ENCODE measurements at places on chromosomes 11 and 22.

- DNase-seq = no peak
These were observed 60.6 kb upstream of the AMPD3 start for GRCh38 chr11:10394229-10395101.

DNA sequence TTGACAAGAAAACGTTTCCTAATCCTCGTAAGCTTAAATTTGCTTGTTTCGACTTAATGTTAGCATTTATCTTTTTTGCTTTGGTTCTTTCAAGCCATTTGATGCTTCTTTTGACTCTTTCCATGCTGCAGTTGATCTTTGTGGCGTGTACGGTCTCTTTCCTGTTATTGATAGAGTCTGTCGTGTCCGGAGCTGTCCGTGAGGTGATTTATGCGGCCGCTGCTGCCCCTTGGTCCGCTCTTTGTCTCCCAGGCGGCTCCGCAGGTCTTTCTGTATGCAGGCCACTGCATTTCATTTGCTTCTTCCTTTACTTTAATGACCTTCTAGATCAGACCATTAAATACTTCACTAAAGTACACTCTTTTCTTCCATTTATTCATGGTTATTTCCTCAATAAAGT, 50.3 kb downstream of the TBC1D22A start:
- no peak for DNase-seq

DNA sequence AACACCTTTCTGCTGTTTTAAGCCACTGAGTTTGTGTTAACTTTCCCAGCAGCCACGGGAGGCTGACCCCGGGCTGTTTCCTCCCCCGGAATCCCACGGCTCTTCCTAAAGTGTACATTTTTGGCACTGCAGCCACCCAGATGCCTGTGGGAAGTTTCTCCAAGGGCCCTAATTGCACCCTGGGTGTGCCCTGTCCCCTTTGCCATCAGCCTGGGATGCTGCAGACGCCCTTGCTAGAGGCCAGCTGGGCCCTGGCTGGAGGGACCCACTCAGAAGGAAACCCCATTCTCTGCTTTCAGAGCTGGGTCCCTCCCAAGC, 883.3 kb downstream of the BRD1 start:
- no peak for DNase-seq

DNA sequence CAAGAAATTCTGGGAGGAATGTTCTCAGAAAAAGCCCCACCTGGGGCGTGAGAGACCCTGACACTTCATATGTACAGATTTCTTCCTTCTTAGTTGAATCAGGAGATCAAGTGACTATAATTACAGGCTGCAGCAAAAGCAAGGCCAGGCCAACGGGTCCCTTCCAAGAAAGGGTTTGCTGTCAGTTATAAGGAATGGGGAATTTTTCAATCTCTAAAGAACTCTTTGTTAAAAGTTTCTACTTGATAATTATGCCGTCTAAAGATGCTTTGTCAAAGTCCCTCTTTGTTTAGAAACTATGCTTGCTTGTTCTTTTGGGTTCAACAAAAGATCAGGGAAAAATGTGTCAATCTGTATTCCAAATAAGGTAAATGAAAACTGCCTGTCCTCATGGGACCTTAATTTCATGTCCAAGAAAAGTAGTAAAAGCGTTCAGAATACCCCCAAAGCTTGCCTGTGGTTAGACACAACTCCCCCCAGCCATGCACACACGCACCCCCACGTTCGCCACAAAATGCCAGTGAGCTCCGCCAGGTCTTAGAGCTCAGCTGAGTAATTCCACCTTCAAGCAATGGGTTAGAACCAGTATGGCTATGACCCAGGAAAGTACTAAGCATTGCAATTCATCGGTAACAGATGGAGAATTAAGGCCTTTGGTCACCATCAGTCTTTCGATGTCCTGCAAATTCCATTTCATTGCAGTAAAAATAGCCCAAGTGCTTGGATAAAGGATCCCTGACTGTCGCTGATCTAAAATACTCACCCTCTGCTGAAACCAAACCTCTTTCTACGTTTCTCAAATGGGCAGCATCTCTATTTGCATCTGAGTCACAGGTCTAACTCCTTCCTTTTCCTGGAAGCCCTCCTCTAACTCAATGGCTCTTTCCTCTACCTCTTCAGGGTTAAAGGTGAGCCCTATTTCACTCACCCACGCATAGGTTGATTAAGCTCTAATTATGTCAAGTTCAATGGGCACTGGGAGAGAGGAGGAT, 419.2 kb upstream of the SYN3 start:
- no peak for DNase-seq

DNA sequence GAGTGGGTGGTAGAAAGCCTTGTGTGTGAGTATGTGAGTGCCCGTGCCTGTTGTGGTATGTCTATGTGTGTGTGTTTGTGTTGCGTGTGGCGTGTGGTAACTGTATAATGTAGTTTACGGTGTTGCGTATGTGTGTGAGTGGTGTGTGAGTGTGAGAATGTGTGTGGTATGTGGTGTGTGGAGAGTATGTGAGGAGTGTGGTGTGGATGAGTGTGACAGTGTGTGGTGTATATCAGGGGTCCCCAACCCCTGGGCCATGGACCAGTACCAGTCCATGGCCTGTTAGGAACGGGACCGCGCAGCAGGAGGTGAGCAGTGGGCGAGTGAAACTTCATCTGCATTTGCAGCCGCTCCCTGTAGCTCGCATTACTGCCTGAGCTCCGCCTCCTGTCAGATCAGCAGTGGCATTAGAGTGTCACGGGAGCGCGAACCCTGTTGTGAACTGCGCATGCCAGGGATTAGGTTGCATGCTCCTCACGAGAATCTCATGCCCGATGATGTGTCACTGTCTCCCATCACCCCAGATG, 5.7 kb downstream of the UPK3A start:
- no peak for DNase-seq

DNA sequence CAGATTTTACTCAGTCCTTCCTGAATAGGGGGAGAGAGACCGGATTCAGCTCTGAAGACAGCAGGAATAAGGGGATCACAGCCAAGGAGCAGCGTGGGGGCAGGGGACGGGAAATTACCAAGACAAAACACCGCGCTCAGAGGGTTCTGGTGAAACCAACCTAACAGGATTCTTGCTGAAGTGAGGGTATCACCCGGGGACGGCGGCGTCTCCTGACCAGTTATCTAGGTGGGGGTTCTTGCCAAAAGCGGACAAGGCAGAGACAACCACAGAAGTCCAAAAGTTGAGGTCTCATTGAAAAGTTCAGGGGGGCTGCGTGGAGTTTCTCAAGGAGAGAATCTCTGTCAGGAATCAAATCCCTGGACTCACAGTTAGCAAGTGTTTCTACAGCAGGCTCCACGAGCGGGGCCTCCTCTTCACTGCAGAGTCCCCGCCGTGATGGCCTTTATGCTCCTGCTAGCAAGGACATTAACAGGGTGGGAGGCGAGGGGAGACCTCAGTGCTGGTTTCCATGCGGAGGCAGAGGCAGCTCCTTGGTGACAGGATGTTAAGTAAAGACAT, 291.0 kb downstream of the BRD1 start:
- DNase-seq = no peak

- no peak for DNase-seq
These were observed 102.4 kb downstream of the PRMT3 start for GRCh38 chr11:20489948-20490347.

GRCh38 chr11:32947978-32948377, 55.4 kb downstream of the QSER1 start:
- DNase-seq = no peak

DNA sequence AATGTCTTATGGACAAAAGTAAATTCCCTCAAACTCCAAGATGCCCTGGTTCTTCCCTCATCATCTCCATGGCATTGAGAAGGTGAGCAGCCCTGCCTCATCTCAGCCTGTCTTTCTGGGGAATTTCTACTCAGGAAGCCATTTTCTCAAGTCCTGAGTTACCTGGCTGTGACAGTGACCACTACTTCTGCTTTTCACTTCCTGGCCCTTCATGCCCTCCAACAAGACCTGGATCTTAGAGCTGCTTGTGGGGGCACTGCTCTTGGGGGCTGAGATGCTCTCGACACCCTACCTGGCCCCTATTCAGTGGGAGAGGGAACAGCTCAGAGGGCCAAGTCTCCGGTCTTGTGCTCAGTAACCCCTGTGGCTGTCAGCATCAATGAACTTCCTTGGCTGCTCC, 5.5 kb upstream of the IGSF22 start:
- no peak for DNase-seq

GRCh38 chr11:12592283-12592682, 81.9 kb upstream of the TEAD1 start:
- no peak for DNase-seq

GRCh38 chr11:76738618-76739240, 44.4 kb upstream of the TSKU start:
- DNase-seq = no peak

DNA sequence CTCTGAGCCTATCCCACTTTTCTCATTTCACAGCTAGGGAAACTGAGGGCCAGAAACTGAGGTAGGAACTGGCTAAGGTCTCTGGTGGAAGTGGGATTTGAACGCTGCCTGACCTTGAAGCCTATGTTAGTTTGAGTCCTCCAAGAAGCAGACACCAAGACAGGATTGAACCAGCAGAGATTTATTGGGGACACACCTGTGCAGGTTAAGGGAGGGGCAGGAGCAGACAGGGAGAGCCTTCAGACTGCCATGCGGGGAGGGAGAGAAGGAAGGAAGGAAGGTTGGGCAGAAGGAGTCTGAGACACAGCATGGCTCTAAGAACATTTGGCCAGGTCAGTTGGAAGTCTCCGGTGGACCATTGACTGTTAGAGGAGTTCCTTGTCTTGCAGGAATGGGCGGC, 59.5 kb downstream of the SGSM1 start:
- DNase-seq = no peak

DNA sequence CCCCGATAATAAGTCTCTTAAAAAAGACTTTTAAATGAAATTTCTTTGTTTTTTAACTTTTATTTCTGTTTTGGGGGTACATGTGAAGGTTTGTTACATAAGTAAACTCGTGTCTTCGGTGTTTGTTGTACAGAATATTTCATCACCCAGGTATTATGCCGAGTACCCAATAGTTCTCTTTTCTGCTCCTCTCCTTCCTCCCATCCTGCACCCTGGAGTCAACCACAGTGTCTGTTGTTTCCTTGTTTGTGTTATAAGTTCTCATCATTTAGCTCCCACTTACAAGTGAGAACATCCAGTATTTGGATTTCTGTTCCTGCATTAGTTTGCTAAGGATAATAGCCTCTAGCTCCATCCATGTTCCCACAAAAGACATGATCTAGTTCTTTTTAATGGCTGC, 1.6 kb upstream of the GSTP1 start:
- DNase-seq = no peak

DNA sequence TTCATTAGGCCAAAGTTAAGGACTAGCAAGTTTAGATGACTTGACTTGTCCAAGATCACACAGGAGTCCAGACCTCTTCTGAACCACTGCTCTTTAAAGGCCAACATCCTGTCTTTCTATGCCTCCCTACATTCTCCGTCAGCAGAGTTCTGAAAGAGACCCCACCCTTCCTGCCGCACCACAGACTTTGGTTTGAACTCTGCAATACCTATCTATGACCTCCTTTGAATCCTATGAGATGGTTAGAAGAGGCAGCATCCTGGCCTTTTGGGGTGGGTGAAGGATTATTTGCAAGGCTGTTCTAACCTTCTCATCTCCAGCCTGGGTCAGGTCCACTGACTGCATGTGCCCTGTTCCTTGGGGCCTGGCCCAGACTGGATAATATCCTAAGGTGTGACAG, 4.3 kb upstream of the RRM1 start:
- DNase-seq = no peak

GRCh38 chr22:30253205-30253852, 6.8 kb upstream of the LIF start:
- DNase-seq = no peak

DNA sequence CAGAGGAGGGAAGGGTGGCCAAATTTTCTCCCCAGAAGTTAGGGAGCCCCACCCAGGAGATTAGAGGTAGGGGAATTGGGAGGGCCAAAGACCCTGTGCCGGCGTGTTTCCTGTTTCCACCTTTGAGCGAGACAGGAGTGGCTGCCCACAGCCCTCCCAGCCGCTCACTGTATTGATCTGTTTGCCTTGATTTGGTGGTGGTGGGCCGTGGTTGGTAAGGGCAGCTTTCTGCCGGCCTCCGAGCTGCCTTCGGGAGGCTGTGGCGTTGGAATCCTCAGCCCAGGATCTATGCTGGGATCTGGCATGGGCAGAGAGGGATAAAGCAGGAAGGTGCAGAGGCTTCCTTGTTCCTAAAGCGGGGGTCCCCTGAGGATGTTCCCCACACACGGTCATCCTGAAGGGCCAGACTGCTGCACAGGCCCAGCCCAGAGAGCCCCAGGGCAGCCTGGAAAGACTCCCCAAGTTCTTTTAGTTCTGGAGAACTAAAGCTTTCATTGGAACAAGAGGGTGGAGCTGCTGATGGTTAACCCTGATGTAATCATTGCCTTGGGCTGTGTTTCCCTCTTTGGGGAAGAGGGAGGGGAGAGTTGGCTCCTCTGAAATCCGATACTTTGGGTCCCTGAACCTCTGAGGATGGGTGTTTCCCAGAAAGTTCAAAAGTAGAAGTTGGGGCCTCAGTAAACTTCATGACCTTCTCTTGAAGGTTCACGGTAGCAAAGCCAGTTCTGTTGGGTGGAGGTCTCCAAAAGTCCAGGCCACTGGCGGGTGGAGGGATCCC, 7.2 kb downstream of the FAM83F start:
- no peak for DNase-seq

DNA sequence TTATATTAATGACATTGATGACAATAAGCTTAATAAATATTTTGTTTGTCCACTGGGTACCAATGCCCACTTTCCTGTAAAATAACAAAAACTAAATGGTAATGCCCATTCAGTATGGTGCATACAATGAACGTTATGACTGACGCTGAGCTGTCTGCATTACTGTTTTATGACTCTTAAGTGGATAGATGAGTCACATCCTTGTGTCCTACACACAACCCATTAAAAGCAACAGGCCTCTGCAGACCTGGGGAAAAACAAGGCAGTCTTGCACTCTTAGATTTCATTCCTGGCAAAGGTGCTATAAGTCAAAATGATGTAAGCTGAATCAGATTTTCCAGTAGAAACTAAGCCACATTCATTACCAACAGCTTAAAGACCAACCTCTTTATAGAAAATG, 176.3 kb upstream of the TMEM45B start:
- DNase-seq = no peak

DNA sequence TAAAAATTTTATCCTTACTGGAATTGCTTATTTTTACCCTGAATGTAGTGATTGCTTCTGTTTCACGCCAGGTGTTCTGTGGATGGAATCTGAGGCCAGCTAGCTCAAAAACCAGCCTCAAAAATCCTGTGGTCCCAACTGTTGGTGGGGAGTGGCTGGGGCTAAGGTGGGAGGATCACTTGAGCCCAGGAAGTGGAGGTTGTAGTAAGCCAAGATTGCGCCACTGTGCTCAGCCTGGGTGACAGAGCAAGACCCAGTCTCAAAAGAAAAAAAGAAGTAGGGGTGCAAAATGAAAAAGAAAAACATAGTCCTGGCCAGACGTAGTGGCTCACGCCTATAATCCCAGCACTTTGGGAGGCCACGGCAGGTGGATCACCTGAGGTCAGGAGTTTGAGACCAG, 27.0 kb upstream of the SLC5A1 start:
- no peak for DNase-seq

GRCh38 chr11:23668324-23668723, 808.0 kb upstream of the CCDC179 start:
- no peak for DNase-seq

- no peak for DNase-seq
These were observed 382.6 kb upstream of the SYN3 start for GRCh38 chr22:33440756-33441155.
